ENCODE measurements at places on chromosomes 13 and 19. TPM values are rescaled to one million over a fixed set of nuclear protein-coding genes. Genes with fewer than 3 reads are reported as not detected.

- DNase-seq = no peak
Measured at GRCh38 chr13:67091603-67092002, 138.5 kb downstream of the PCDH9 start.

DNA sequence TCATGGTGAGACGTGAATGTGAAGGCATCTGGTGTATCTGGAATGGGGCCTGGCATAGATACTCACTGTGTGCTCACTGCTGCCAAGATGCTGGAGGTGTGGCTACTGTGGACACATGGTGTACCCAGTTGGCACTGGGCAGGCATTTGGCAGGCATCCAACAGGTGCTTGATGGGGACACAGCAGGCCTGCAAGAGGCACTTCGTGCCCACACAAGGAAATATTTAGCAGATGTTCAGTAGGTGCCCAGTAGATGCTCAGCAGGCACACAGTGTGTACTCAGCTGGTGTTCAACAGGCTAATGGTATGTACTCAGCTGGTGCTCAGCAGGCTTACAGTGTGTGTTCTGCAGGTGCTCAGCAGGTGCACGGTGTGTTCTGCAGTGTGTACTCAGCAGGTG lies 14.2 kb downstream of the CRTC1 start:
- no peak for DNase-seq

GRCh38 chr13:109157275-109157674 lies 527.9 kb downstream of the MYO16 start:
- DNase-seq = no peak

The FPR3 gene
- total RNA-seq = 14.7 TPM

DNA sequence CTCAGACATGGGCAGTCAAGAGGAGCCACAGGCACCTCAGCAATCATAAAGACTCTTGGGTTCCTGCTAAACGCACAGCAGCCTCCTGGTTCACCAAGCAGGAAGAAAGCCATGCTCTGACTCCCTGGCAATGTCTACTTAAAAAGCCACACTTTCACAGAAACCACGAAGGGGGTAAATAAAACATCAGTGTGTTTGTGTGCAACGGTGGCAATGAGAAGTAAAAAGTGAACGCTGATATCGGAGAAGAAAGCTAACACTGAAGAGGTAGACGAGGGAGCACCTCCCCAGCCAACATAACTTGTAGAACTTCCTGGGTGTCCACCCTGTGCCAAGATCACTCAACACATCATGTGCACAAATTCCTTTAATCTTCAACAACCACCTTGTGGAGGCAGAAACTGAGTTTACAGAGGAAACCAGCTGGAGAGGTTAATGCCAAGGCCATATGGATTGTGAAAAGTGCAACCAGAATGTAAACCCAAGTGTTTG lies 30.2 kb downstream of the HSPH1 start:
- DNase-seq = no peak

Data from right atrium auricular region (tissue), 2 donors.